Muscle of back (tissue), 13 donors: ENCODE measurements at places on chromosomes 11 and 22. TPM values are rescaled to one million over a fixed set of nuclear protein-coding genes. Genes with fewer than 3 reads are reported as not detected.

Gene OOSP3
- not detected for polyA plus RNA-seq

- no peak for DNase-seq
These were observed 90.8 kb upstream of the HSD17B12 start for GRCh38 chr11:43589601-43590250.

GRCh38 chr11:19218786-19219460 lies 17.1 kb upstream of the CSRP3 start:
- DNase-seq, result peak; percentile 73

GRCh38 chr22:28373831-28374230 lies 305.8 kb downstream of the TTC28 start:
- DNase-seq, result peak; percentile 23
